ENCODE measurements at places on chromosomes 16 and 17. TPM values are rescaled to one million over a fixed set of nuclear protein-coding genes. Genes with fewer than 3 reads are reported as not detected.

Gene LPO
- total RNA-seq: not detected

Gene SRCIN1
- total RNA-seq: 0.27 TPM

Gene PYDC1
- not detected for total RNA-seq

Gene HOXB6
- 2.5 TPM for total RNA-seq

Gene SLC4A1
- total RNA-seq: not detected

Gene GAA
- total RNA-seq: 28.3 TPM

Gene NPIPA5
- total RNA-seq: 4.8 TPM
